Activated gamma-delta T cell treated with anti-CD3 and anti-CD28 coated beads, Interleukin-2, amount 50 U/mL, for 16 hours (primary cell): ENCODE measurements at places on chromosomes 7 and 10.

GRCh38 chr7:150356265-150356897 lies 12.2 kb upstream of the REPIN1 start:
- no peak for DNase-seq

GRCh38 chr10:115003396-115003795 lies 65.4 kb downstream of the TRUB1 start:
- no peak for DNase-seq

GRCh38 chr10:62866451-62866850 lies 50.3 kb upstream of the EGR2 start:
- no peak for DNase-seq

- DNase-seq, result no peak
Measured at GRCh38 chr7:44322631-44323363, 2.6 kb downstream of the CAMK2B start.

DNA sequence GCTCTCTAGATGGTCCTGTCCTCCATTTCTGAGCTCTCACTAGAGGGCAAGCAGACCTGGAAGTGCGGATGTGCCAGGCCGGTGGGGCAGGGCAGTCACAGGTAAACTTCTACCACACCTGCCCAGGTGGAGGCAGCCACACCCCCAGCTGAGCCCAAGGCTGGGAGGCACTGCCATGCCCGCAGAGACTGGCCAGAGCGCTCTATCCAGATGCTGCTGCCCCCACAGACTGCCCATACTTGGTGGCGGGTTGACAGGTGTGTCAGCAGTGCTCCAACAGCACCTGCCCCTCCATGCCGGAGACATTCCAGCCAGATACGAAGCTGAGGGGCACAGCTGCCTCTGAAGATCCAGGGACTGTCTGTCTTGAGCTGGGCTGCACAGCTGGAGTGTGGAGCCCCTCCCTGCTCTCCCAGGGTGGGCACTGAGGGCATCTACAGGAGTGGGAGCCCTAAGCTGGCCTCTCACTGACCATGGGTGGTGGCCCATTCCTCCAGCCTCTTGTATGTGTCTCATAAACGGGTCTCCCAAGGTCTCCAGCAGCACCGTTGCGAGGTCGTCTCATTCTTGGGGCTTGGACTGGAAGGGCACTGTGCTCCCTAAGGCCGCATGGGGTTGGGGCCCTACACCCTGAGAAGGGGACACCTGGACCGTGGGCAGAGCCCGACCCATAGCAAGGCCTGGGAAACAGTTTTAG lies 38.2 kb upstream of the PPIF start:
- DNase-seq, result no peak

- DNase-seq, result no peak
Measured at GRCh38 chr10:87503401-87503800, 1.3 kb upstream of the MINPP1 start.

DNA sequence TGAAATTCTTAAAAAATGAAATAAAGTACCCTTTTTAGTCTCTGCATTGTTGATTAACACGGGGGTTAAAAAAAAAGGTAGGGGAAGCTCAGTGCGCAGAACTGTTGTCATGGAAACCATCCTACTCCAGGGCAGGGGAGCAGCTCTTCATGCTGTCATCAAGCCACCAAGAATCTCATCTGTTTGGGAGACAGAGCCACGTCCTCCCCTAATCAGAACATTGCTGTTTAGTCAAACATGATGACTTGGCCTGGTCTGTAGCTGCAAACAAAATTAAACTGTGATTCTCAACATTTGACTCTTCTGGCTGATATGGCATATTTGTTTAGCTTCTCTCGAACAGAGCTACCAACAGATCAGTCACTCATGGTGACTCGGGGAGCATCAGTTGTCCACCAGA lies 254.4 kb upstream of the KLF14 start:
- DNase-seq, result no peak
